SK-MEL-5 (cell line): ENCODE measurements at places on chromosomes 7 and 10. TPM values are rescaled to one million over a fixed set of nuclear protein-coding genes. Genes with fewer than 3 reads are reported as not detected.

CYP3A4 gene
- not detected in 2 replicates for total RNA-seq

CYP26C1 gene
- total RNA-seq, result not detected in 2 replicates

SPAM1 gene
- total RNA-seq, result not detected in 2 replicates

ZNF365 gene
- total RNA-seq, result 1.0 and 1.6 TPM in 2 replicates

GRCh38 chr10:100895896-100896295, 16.9 kb upstream of the SLF2 start:
- DNase-seq, result no peak

DNA sequence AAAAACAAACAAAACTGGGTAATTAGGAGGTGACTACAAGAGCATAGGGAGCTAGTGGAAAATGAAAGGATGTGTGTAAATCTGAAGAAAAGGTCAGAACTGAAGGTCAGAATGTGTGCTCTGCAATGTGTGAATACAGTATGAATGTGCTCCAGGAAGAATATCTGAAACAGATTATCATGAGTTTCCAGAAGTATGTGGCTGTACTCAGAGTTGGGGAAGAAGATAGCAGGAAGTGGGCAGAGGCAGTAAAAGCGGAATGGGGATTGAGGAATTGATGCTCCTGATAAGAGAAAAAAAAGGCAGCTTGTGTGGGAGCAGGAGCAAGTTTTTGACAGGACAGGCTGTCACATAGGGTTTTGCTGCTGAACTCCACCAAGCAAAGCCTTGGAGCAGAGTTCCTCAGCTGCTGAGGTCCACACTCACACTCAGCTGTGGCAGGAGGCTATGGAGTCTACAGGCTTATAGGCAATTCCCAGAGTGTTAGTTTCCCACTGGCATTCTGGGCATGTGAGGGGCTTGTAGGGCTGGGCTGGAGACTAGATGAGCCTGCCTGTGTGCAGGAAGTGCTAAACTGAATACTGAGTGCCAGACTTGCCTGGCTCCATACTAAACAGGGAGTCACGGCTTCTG, 22.9 kb downstream of the H2AZ2 start:
- DNase-seq, result peak; percentile 49

GRCh38 chr10:79468841-79469585, 23.6 kb upstream of the ZCCHC24 start:
- no peak for DNase-seq

GRCh38 chr7:105811189-105811847, 65.1 kb downstream of the ATXN7L1 start:
- DNase-seq, result no peak

DNA sequence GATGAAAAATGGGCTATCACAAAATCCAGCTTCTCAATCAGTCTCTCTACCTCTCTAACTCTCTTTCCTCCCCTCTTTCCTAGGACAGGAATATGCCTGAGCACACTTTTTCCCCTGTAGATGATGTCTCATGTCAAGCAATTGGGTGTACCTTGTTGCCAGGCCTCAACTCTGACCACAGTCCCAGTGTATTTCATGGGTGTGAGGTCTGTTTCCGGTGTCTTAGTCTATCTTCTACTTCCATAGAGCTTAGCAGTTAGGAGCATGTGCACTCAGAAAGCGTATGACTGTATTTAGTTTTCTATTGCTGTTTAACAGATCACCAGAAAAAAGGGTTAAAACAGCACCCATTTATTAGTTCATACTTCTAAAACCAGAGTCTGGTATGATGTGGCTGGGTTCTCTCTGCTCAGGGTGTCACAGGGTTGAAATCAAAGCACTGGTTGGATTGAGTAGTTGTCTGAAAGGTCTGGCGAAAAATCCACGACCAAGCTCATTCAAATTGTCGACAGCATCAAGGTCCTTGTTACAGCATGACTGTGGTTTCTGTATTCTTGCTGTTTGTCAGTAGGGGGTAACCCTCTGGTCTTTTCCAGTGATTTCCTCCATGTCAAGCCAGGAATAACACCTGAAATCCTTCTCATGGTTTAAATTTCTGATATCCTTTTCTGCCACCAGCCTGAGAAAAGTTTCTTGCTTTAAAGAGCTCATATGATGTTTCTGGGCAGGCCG, 130.0 kb downstream of the THSD7A start:
- DNase-seq, result no peak

GRCh38 chr10:21975378-21975990, 28.0 kb downstream of the DNAJC1 start:
- no peak for DNase-seq
